ENCODE measurements at places on chromosomes 12 and 14. TPM values are rescaled to one million over a fixed set of nuclear protein-coding genes. Genes with fewer than 3 reads are reported as not detected.

DNA sequence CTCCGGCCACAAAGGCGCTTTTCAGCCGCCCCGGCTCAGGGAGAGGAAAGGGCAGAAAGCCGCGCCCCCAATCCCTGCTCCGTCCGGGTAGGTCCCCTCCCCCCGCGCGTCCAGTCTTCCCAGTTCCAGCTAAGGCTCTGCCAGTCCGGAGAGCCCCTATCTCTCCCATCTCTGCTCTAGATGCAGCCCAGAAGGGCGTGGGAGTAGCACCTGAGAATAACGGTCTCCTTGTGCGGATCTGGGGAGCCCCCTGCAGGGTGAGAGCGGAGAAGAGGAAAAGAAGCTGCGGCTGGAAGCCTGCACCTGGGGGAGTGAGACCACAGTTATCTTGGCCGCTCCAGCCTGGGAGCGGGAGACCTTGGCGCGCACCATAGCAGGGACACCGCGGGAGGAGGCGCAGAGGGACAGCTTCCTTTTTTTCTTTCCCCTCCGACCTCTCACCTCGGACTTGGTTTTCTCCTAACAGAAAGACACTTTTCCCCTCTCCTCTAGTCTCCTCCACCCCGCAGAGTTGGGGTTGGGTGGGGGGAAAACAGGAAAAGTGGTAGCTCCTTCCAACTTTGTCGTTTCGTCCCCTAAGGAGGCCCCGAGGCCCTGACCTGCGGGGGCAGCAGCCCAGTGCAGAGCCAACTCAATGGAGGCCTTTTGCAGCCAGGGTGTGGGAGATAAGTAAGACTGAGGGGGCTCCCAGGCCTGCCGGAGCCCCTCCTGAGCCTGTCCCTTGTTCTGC, 2.4 kb downstream of the DHH start:
- H3K4me1 ChIP-seq: peaks cover 55% of the 10 kb centered on the region
- no peak overlapping the region for H3K27ac ChIP-seq
- peaks cover 87% of the 10 kb centered on the region for H3K27me3 ChIP-seq
- H3K4me3 ChIP-seq: peak overlapping the region; percentile 56

- H3K27ac ChIP-seq: no peak overlapping the region
- no peak for DNase-seq
- H3K4me3 ChIP-seq: no peak overlapping the region
- no peaks in the 10 kb centered on the region for H3K27me3 ChIP-seq
These were observed 22.6 kb downstream of the INSM2 start for GRCh38 chr14:35556548-35556947.

The C14orf119 gene
- 71.3 TPM for total RNA-seq

DNA sequence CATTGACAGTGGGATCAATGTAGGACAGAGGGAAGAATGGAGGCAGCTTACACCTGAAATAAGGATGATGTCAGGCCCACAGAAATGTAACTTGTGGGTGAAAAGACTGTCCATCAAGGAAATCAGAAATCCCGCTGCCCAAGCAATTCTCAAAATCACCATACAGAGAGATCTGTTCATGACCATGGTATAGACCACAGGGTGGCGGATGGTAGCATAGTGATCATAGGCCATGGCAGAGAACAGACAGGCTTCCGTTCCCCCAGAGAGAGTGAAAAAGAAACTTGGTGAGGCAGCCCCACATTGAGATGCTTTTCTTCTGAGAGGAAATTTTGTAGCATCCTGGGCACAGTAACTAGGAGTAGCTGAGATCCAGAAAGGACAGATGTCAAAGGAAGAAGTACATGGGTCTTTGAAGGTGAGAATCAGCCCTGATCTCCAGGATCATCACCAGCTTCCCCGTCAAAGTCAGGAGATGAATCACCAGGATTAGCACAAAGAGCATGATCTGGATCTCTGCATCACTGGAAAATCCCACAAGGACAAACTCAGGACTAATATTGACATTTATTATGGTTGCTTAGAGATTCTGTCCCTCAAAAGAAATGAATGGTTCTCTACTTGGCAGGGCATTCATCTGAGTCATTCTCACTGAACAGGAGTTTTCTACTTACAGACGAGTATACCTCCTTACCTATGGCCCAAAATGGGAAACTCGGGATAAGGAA, 5.5 kb upstream of the ZNF641 start:
- H3K4me1 ChIP-seq: peaks cover 5% of the 10 kb centered on the region
- no peak for DNase-seq
- no peak overlapping the region for H3K27ac ChIP-seq
- no peaks in the 10 kb centered on the region for H3K36me3 ChIP-seq
- H3K4me3 ChIP-seq: no peak overlapping the region
